T-helper 2 cell treated with Interferon-gamma antibody and Interleukin-4, amounts not matched to agents 5 μg/mL and 100 μg/mL, for 36 hours (primary cell): ENCODE measurements at places on chromosomes 3 and 15.

DNA sequence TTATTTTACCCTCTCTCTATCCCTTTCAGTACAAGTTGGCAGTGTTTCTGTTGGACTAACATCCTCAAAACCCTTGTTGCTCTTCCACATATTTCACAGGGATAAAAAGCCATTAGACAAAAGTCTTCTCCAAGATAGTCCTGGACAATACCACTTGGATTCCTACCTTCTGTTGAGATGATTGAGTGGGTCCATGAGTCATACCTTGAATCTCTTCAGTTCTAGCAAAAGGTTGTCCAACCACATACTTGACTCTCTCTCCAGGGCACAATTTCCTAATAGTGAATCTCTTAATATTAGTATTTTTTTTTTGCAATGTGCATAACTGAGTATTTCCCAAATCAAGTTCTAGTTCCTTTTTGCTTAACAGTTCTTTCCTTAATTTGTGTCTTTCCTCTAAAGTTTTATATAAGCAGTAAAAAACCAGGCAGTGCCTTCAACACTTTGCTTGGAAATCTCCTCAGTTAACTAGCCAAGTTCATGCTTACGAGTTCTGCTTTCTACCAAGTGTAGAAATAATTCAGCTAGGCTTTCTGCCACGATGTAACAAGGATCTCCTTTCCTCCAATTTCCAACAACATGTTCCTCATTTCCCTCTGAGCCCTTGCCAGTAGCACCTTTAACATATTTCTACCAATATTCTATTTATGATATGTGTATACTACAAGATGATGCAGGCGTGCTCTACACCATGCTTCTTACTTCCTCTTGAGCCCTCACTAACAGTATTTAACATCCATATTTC is 68.3 kb upstream of the NEO1 start:
- no peak for DNase-seq

DNA sequence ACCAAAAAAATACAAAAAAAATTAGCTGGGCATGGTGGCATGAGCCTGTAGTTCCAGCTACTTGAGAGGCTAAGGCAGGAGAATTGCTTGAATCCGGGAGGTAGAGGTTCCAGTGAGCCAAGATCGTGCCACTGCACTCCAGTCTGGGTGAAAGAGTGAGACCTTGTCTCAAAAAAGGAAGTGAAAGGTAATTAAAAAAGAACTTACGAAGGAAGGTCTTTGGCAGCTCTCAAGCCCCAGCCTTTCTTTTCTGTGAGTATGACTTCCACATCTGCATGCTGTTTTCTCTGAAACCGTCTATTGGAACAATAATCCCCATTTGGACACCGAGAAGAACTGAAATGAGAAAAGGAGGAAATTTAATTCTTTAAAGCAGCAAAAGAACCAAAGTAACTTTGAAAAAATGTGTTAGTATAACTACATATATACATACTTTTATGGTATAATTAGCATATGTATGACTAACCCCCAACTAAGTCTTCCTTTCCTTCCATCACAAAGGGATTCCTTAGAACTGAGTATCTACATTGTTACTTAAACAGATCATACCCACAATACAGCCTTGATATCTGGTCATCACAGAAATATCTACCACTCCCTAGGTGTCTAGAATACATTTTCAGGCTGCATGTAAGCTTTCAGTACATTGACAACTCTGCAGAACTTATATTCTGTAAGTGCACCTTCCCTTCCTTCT is 50.1 kb downstream of the SETD2 start:
- no peak for DNase-seq

DNA sequence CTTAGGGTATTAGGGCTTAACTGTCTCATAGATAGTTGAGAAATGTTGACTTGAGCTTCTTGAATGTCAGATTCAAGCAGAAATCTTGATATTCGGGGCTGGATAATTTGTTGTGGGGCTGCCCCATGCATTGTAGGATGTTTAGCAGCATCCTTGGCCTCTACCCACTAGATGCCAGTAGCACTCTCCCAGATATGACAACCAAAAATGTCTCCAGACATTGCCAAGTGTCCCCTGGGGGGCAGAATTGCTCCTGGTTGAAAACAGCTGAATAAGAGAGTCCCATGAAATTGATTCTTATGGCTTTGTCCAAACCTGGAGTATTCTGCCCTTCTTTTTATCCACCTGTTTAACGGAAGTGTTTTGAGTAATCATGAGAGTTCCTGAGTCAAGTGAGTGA is 15.9 kb upstream of the LCMT2 start:
- no peak for DNase-seq

- no peak for DNase-seq
These were observed 138.6 kb downstream of the PDCD6IP start for GRCh38 chr3:33936921-33937525.

DNA sequence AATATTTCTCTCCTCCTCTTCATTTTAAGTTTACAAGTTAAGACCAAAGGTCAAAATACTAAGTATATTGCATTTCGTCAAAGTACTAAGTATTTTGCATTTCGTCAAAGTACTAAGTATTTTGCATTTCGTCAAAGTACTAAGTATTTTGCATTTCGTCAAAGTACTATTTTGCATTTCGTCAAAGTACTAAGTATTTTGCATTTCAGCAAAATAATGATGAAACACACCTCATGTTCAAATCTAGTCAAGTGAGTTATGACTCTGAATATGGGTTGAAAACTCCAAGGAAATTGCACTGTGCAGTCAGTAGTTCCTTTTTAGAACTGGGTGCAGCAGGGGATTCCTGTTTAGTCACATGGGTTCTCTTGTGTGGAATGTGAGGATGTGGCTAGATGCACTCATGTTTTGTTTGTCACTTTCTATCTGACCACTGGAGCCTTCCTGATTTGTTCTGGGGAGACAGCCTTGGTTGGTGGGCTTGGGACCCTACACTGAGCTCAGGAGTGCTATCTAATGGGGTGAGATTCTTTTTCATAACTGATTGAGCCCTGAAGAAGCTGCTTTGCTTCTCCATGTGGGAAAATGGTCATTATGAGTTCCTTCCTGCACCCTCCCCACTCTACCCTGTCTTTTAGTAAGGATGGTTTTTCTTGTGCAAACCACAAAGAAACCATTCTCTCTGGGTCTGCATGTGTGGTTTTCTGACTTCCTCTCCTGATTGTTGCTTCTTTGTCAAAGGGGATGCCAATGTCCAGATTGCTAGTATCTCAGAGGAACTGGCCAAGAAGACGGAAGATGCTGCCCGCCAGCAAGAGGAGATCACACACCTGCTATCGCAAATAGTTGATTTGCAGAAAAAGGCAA is 73.4 kb downstream of the CCK start:
- no peak for DNase-seq

GRCh38 chr15:42119446-42119760 is 25.0 kb upstream of the PLA2G4D start:
- no peak for DNase-seq

DNA sequence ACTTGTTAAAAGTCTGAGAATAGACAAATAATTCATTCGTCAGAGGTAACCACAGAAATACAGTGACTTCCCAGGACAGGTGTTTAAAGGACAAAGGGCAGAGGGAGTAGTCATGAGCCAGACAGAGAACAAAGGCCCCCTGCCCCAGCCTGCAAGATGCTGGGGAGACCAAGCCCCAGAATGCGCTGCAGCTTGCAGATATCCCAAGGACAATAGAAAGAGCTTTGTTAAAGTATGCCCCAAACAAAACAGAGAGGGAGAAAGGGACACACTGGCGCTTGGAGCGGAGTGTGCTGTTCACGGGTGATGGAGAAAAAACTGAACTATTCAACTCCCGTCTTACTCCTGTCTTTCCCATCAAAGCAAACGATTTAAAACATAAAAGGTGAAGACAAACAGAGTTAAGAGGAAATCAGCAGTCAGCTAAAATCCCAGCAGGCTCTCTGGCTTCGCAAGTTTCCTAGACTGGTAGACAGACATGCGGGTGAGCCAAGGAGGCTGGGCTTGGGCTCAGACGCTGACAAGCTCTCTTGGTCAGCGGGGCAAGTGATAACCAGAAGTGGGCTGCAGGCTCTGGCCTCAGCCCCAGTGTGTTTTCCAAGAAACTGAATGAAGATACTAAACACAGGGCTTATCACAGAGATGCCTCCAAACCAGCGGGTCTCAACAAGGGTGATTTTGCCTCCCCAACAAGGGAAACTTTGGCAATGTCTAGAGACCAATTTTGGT is 130.1 kb downstream of the UACA start:
- no peak for DNase-seq

- no peak for DNase-seq
These were observed 4.0 kb upstream of the DENND6A start for GRCh38 chr3:57696801-57697321.

DNA sequence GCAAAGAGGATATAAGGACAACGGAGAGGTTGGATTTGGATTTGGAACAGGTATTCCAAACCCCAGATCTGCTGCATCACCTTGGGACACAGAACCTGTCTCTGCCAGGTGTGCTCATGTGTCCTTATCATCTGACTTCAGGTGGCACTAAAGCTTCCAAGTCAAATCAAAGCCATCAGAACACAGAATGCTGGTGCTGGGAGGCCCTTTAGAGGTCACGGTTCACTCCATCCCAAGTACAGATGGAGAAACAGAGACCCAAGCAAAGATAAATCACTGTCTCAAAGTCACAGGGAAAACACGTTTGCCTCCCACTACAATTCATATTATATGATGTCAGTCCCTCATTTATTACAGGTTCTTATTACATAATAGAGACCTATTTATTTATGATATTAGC is 72.8 kb downstream of the HES1 start:
- DNase-seq = no peak

GRCh38 chr3:46712191-46713049 is 5.2 kb downstream of the PRSS50 start:
- DNase-seq = no peak

GRCh38 chr3:30141178-30141581 is 465.2 kb upstream of the TGFBR2 start:
- DNase-seq = no peak

- no peak for DNase-seq
These were observed 471.2 kb upstream of the TGFBR2 start for GRCh38 chr3:30135190-30135589.

DNA sequence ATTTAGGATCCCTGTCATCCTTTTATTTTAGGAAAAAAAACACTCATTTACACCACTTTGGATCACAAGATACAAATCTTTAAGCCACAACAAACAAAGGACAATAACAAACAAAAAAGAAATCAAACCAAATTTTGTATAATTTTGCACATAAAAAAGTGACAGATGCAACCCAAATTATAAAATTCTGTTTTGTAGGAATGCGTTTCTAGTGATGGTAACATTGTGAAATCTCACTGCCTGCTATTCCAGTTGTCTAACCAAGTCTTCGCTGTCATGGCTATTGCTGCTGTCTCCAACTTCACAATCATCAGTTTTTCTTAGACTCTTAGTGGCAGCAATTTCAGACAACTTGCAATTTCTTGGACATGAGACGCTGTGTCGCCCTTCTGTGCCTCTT is 58.3 kb upstream of the ARL6 start:
- no peak for DNase-seq
